ENCODE measurements at places on chromosomes 5 and 9.

DNA sequence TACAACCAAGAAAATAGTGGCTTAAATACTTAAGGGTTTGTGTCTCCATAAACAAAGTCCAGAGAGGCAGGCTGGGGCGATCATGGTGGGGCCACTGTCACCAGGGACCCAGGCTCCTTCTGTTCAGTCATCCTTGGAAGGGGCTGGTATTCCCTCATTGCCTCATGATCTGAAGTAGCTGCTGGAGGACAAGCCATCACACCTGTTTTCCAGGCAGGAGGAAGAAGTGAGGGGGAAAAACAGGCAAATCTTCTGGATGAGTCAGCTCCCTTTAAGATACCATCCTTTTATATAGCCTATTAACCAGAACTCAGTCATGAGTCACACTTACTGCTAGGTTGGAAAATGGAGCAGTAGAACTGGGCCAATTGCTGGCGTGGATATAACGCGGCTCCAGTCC lies 92.3 kb downstream of the DAP start:
- DNase-seq = no peak

- DNase-seq = no peak
These were observed 298.5 kb upstream of the MSX2 start for GRCh38 chr5:174425964-174426290.

DNA sequence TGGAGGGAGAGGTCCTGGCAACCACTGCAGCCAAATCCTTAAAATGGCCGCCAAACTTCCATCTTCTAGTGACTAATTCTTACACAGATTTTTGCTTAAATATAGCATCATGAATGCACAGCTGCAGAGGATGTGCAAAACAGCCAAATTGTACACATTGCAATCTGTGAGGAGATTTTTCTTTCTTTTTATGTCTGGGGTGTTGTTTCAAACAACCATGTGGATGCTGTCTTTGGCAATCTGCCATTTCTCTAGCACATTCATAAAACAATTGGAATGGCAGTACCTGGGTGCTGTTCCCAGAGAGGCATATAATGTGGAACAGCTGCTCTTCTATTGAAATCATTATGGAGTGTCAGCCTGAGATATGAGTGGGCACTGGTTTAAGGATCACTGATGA lies 1082.9 kb upstream of the SEMA6A start:
- no peak for DNase-seq

DNA sequence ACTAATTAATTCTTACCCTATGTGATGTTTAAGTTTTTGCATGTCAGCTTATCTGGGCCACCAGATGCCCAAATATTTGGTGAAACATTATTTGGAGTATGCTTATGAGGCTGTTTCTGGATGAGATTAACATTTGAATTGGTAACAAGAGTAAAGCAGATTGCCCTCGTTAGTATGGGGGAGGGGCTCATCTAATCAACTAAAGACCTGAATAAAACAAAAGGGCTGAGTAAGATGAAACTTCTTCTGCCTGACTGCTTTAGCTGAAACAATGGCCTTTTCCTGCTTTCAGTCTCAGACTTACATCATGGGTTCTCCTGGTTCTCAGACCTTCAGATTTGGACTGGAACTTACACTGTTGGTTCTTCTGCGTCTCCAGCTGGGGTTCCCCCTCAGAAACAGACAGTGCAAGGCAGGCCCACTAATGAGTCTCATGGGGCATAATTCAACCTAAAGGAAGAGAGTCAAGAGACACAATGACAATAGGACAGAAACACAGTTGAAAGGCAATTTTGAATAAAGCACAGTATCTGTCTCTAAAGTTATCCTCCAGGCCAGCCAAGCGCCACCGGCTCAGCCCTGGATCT lies 288.4 kb downstream of the CAAP1 start:
- DNase-seq = no peak

- no peak for DNase-seq
These were observed 113.7 kb downstream of the TMEM232 start for GRCh38 chr5:110612794-110613247.

DNA sequence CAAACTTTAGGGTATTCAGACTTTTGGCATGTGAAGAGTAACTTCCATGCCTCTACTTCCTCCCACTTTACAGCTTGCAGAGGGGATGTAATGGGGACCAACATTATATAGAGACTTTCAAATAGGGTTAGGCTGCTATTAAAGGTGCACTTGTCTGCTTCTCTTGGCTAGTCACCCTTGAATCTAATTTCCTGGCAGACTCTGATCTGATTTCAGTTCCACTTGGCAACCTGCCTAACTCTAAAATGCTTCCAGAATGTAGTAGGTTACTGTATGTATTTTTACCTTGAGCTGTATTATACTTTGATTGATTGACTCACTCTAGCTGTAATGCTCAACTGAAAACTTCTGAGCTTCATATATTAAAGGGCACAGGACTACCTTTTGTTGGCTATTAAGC lies 693.4 kb downstream of the KCTD16 start:
- no peak for DNase-seq

- no peak for DNase-seq
These were observed 206.6 kb downstream of the SPOCK1 start for GRCh38 chr5:137292461-137293027.

DNA sequence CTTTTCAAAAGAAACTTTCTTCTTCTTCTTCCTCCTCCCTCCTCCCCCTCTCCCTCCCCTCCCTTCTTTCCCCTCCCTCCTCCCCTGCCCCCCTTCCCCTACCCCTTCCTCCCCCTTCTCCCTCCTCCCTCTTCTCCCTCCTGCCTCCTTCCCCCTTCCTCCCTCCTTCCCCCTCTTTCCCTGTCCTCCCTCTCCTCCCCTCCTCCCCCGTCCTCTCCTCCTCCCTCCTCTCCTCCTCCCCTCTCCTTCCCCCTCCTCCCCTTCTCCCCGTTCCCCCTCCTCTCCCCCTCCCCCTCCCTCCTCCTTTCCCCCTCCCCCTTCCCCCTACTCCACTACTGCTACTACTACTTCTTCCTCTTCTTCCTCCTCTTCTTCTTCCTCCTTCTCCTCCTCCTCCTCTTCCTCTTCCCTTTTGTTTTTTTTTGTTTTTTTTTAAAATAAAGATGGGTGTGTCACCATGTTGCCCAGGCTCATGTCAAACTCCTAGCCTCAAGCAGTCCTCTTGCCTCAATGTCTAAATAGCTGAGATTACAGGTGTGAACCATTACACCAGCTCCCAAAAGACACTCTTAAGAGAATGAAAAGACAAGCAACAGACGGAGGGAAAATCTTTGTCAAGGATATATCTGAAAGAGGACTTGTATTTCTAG lies 87.5 kb downstream of the SCAMP1 start:
- no peak for DNase-seq

DNA sequence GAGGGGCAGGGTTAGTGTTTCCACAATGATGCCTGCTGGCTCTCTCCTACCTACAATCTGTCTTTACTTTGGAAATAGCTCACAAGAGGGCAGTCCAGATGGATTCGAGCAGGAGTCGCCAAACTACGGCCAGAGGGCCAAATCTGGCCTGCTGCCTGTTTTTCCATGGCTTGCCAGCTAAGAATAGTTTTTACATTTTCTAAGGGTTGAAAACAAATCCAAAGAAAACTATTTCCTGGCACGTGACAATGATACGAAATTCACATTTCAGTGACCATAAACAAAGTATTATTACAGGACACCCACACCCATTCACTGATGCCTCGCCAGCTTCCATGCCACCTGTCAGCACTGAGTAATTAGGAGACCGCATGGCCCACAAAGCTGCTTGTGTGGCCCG lies 162.9 kb upstream of the WWC1 start:
- DNase-seq = no peak

DNA sequence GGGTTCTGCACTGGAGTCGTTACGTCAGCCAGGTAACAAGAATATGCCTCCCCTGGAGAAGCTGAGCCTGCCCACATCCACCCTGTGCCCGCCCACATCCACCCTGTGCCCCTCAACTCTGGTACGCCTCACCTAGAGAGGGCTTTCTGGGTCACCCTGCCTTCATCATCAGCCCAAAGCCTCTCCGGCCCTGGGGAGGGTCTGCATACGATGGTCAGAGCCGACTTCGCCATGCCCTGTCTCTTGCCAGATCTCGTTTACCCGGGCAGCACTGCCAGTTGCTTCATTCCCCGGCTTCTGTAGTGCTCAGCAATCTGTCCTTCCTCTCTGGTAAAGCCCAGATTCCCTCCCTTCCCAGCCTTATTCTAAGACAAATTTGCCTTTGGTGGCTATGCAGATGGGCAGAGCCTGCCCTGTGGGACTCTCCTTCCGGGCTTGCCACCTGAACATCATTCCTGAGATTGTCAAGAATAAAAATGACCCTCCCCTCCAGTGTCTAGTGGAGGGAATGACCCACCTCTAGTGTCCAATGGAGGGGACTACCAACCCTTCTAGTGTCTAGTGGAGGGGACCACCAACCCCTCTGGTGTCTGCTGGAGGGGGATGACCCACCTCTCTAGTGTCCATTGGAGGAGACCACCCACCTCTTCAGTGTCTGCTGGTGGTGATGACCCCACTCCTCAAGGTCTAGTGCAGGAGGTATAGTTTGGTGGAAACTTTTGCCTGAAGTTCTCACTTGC lies 3.4 kb downstream of the PLEKHG4B start:
- no peak for DNase-seq

DNA sequence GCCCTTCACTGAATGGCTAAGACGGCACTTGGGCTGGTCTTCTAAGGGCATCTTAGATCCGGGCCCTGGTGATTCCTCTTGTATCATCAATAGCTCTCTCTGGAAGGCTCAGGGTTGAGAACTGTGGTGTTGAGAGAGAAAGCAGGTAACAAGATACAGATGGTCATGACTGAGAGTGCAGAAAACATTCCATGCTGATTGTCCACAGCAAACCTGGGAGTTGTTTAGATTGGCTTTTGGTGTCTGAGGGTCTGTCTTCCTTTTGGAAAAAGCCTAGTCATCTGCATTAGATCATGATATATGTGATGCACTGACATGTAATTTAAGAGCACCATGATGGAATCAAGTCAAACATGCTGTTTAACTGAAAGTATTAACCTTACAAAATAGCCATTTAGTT lies 331.9 kb downstream of the ADAMTS6 start:
- no peak for DNase-seq

GRCh38 chr9:126148994-126149393 lies 177.6 kb upstream of the MVB12B start:
- DNase-seq = no peak

DNA sequence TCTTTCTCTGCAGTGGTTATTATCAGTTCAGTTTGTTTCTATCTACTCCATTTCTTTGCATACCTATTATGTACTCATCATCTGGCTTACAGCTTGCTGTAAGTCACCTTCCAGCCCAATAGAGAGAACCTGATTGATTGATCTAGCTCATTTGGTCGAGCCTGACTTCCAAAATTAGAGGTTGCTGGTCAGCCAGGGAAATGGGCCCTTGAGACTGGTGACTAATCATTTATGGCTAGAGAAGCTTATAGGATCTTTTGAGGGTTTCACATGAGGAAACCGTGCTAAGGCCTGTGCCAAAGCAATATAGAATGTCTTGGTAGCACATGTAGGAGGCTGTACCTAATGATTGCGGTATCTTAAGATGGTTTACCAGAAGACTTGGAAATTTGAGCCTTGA lies 5.8 kb downstream of the SREK1 start:
- no peak for DNase-seq

GRCh38 chr5:74767579-74767913 lies 497 bp downstream of the NSA2 start:
- DNase-seq = no peak

GRCh38 chr5:106691701-106692100 lies 979.0 kb downstream of the EFNA5 start:
- no peak for DNase-seq

- DNase-seq = no peak
These were observed 49.6 kb downstream of the NIPAL4 start for GRCh38 chr5:157509587-157509986.

DNA sequence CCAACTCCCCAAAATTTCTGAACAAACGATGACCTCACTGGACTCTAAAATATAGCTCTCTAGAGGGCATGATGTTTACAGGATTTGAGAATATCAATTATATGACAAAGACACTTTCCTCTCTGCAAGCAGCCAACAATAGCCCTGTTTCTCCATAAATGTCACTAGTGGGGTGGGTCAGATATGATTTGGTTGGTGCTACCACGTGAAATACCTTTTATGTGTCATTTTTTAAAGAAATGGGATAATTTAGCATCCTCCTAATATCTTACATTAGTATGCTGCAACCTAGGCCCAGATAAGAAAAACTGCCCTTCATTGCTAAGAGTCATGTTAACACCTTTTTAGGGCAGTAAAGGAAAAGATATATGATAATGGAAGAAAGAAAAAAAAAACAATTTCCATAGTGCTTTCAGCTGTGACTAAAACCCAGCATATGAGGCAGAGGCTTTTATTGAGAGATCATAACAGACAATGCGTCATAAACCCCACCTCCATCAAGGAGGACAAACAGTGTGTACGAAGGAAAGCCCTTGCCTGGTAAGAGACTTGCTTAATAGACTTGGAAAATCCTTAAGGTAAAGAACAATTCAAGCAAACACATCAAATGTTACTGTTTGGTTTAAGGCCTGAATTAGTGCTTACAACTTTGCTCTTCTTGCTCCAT lies 372.4 kb upstream of the PAPPA start:
- DNase-seq = no peak

GRCh38 chr5:107704681-107705401 lies 34.1 kb upstream of the EFNA5 start:
- DNase-seq = no peak

DNA sequence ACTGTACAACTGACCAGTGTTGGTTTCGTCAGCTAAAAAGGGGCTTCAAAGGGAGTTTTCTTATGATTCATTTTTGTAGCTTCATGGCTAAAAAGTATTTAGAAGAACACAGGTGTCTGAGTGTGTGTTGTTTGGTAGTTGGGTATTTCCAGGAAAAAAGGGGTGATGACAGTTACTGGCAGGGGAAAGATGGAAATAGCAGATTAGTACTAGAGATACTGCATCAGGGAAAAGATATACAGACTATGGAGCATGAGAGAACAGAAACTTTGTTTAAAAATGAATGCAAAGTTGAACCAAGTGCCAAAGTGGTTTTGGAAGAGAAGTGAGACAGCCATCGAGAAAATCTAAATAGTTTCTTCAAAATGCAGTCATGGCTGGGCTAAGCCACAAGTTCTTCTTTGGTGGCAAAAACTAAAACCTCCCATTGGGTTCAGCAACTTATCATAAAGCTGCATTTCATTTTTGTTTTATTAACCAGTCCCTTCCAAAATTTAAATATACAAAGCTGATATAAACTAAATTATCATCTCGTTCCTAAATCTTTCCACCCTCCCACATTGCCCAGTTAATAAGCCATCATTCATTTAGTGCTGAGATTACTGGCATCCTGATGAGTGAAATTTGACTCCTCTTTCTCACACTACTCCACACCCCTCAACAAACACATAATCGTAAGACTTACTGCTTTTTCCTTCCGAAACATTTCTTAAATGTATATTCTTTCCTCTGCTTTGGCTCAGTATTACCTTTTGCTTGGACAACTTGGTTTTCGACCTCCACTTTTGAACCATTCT lies 33.5 kb downstream of the ELL2 start:
- no peak for DNase-seq

GRCh38 chr9:113695901-113696300 lies 180.2 kb upstream of the ZNF618 start:
- DNase-seq = no peak

DNA sequence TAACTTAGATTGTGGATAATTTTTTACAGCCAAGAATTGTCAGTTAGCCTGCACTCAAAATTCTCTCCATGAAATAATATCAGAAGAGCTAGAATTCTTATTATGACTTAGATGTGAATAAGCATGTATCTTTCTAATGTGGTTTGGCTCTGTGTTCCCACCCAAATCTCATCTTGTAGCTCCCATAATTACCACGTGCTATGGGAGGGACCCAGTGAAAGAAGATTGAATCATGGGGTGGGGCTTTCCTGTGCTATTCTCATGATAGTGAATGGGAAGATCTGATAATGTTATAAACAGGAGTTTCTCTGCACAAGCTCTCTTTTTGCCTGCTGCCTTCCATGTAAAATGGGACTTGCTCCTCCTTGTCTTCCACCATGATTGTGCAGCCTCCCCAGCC lies 176.8 kb downstream of the MAT2B start:
- no peak for DNase-seq

Data from central memory CD8-positive, alpha-beta T cell (primary cell).